ENCODE measurements at places on chromosomes 5 and 9.
A peak's percentile ranks its signal among the peaks of the same experiment; 100 is the strongest.

DNA sequence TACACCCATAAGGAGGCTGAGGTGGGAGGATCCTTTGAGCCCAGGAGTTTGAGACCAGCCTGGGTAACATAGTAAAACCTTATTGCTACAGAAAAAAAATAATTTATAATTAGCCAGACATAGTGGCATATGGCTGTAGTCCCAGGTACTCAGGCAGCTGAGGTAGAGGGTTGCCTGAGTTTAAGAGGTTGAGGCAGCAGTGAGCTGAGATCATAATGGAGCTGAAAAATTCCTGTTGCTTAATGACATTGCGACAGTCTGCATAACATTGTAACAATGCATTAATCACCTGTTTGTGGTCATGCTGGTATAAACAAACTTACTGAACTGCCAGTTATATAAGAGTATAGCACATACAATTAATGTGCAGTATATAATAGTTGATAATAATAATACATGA is 214.2 kb downstream of the TRIM32 start:
- no peak for DNase-seq

DNA sequence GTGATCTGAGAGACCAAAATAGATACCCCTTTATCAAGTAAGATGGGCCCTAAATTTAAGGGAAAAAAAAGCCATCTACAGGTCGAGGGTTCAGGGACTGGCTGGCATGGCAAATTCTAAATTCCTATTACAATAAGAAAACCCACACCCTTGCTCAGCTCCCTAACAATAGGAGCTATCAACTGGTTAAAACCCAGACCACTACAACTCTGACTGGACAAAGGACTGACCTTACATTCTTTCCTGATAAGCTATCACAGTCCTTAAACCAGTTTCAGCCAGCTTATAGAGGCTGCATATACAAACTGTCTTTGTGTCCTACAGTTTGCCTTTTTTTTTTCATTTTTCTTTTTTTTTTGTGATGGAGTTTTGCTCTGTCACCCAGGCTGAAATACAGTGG is 803.6 kb downstream of the NR2F1-AS1 start:
- no peak for DNase-seq

- DNase-seq, result no peak
Measured at GRCh38 chr5:1197876-1198666, 3.3 kb upstream of the SLC6A19 start.

DNA sequence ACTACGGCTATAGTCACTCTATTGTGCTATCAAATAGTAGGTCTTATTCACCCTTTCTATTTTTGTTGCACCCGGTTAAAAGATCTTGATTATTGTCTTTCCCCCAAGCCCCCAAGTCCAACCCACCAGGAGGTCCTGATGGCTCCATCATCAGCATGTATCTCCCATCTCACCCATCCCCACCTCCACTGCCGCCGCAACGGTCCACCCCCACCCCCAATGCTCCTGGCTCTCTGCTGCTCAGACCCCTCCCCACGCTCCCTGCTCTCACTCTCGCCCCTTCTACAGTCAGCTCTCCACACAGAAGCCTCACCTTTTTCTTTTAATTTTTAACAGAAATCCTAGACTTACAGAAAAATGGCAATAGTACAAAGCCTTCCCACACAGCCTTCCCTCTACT is 51.5 kb upstream of the SH3PXD2B start:
- no peak for DNase-seq

GRCh38 chr5:88785746-88786565 is 97.0 kb downstream of the MEF2C start:
- peak; percentile 20 for DNase-seq

DNA sequence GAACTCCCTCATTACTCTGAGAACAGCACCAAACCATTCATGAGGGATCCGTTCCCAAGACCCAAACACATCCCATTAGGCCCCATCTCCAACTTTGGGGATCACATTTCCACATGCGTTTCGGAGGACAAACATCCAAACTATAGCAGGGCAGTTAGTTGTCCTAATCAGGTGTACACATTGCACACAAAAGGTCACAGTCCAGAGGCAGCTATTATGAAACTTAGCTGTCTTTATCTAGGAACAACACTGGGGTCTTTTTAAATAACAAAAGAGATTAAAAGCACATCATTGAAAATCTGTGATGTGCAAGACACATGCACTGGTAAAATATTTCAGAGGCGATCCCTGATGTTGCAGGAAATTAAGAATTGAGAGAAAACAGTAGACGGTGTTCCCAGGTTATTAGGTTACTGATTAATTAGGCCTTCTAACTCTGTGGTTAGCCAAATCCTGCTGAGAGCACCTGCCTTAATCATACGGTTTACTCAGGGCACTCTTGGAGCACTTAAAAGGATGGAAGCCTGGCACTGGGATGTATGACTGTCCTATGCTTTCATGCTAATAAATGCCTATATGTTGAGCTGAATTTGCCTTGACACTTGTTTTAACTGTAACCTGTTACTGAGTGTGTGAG is 1574.5 kb upstream of the WWC1 start:
- no peak for DNase-seq

GRCh38 chr5:158707534-158707933 is 392.2 kb downstream of the EBF1 start:
- DNase-seq, result no peak

- DNase-seq, result no peak
Measured at GRCh38 chr9:12863618-12864017, 88.8 kb downstream of the LURAP1L start.

DNA sequence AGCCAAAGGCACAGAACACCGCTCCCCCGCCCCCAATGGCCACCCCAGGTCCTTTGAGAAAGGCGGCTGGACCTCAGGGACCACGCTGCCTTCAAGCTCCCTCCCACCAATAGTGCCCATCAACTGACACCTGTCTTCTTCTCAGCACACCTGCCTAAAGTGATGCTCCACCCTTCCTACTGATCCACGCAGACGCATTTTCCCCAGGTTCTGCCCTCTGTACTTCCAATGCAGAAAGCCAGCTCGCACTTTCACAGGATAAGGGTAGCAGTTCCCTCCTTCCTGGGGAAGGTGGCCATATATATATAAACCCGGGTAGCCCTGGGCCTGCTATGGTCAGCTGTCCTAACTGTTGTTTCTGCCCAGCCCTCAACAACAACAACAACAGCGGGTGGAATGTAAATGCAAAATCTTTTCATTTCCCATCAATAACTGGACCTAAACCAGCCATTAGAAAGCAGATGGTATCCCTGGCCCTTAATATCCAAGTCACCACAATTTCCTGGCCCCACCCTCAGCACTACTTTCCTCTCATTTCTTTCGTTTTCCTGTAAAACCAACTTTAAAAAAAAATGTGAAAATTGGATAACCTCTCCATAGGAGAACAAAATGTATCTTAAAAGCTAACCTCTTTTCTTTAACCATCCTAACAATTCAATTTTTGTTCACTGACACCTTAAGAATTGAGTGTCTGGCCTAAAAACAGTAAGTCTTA is 1.7 kb downstream of the GOLM1 start:
- no peak for DNase-seq

DNA sequence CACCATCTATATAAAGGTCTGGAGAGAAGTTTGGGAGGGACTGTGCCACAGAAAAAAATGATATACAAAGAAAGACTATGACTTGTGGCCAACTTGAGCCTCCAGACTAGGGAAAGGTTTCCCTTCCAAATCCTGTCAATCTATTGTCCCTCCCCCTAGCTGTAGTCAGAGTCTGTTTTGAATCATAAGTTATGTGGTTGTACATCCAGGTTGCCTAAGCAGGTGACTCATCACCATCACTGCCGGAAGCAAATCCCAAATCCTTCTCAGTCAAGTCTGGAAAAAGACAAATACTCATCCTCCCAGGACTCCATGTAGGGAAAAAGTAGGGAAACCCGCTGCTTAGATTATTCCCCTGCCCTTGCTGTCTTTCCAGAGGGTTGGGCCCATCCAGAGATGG is 235.7 kb downstream of the CDK5RAP2 start:
- DNase-seq, result no peak

- no peak for DNase-seq
Measured at GRCh38 chr9:23674016-23674585, 151.9 kb downstream of the ELAVL2 start.

- no peak for DNase-seq
Measured at GRCh38 chr5:64149268-64149667, 16.4 kb upstream of the RNF180 start.

DNA sequence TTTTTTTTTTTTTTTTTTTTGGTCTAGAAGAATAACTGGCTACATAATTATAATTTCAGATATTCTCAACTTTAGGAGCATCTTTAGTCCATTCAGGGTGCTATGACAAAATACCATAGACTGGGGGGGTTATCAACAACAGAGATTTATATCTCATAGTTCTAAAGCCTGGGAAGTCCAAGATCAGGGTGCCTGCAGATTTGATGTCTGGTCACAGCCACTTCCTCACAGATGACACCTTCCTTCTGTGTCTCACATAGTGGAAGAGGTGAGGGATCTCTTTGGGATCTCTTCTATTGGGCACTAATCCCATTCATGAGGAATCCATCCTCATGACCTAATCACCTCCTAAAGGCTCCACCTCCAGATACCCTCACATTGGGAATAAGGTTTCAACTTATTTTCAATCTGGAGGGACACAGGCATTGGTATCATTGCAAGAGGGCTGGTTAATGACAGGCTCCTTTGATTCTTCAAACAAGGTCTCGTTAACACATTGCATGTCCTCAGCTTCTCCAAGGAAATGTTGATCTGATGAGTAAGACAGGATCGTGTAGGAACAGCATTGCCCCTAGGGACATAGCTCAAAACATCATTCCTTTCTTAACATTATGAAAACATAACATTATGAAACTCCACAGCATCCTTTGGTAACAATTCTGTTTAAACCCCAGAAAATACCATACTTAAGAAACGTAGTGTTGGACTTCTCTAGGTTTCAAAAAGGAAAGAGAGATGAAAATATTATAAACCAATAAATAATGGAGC is 372.4 kb downstream of the SEMA5A start:
- no peak for DNase-seq

GRCh38 chr5:76874088-76874581 is 24.3 kb downstream of the S100Z start:
- peak; percentile 29 for DNase-seq

DNA sequence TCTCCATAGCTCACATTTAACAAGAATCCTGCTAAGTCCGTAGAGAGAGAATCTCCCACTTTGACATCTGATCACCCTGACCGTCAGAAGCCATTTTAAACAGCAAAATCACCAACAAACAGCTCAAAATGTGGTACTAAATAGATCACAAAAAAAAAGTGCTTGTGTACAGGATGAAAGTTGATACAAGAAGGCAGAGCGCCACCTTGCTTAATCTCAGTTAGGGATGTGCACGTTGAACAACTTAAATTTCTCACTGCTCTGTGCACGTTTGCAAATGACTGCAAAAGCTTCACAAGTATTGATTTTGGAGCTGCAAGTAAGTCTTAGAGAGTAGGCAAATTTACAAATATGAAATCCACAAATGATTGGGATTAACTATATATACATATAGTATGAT is 63.1 kb upstream of the NREP start:
- no peak for DNase-seq

DNA sequence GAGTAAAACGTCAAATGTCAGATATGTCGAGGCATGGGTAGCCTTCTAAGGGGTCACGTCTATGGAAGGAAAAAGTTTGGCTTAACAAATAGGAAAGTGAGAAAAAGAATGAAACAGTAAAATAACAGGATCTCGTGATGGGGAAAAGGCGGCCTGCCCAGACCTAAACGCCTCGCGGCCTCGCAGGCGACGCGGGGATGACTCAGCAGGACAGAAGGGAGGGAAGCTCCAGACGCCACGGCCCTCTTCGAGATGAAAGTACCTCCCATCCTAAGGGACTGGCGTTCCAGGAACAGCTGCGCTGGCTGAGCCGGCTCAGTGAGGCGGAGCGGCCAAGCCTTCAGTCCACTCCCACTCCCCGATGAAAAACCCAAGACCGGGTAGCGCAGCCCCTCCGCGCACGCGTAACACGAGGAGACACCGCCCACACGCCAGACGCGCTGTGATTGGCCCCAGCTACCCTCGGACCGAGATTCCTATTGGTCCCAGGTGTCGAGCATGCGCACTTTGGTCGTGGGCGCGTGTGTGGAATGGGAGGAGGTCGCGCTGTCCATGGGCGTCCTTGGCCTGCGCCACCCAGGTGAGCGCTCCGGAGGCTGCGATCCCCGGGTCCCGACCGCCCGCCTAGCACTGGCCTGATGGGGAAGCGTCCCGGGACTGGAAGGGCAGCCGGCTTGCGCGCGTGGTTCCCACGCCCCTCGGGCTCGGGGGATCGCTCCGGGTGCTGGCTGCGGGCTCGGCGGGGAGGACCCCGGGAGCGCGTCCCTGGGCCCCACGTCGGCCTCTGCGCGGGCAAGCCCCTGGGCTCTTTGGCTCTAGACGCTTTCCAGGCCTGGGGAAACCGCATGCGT is 588.5 kb downstream of the MTRR start:
- peak; percentile 85 for DNase-seq

- DNase-seq, result no peak
Measured at GRCh38 chr9:68446836-68447235, 90.4 kb downstream of the PGM5 start.

- DNase-seq, result no peak
Measured at GRCh38 chr5:10655161-10655971, 91.5 kb downstream of the ANKRD33B start.

- DNase-seq, result no peak
Measured at GRCh38 chr9:25700430-25700829, 22.2 kb upstream of the TUSC1 start.

- DNase-seq, result no peak
Measured at GRCh38 chr5:135461481-135462151, 9.5 kb upstream of the TIFAB start.

GRCh38 chr9:70485273-70485858 is 70.9 kb upstream of the KLF9 start:
- DNase-seq, result no peak

DNA sequence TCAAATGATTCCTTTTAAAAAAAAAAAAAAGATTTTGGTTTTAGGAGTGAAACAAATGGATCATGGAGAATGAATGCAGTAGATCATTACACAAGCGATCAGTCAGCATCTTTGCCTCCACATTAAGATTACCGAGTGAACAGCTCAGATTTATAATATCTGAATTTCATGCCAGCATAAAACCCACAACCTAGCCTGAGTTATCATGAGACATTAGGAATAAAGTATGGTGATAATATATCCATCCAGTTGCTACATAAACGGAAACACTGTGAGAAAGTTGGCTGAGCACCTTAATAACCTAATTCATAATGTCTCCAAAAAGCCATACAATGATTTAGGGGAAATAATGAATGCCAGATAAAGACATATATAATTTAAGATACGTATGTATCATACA is 553.1 kb upstream of the TUSC1 start:
- DNase-seq, result no peak

- DNase-seq, result no peak
Measured at GRCh38 chr9:37100741-37101140, 19.6 kb upstream of the ZCCHC7 start.

GRCh38 chr5:87877023-87877422 is 391.6 kb downstream of the TMEM161B start:
- no peak for DNase-seq

DNA sequence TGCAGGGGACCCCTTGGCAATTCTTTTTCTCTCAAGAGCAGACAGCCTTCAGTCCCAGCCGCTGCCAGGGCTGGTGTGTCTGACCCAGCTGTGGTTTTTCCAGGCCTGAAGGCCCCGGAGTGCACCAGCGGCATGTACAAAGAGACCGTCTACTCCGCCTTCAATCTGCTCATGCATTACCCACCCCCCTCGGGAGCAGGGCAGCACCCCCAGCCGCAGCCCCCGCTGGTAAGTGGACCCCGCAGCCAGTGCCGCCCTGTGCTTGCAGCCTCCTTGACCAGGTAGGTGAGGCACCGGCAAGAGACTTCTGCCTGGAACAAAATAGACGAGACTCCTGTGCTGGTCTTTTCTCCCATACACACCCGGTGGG is 1.3 kb downstream of the TCF7 start:
- DNase-seq, result no peak
